ENCODE measurements at places on chromosomes 7 and 10. TPM values are rescaled to one million over a fixed set of nuclear protein-coding genes. Genes with fewer than 3 reads are reported as not detected.

GRCh38 chr7:35652124-35652523, 42.8 kb downstream of the HERPUD2 start:
- no peak for DNase-seq

GRCh38 chr7:134705716-134706115, 59.1 kb downstream of the BPGM start:
- no peak for DNase-seq

Gene IGFBP1
- total RNA-seq, result not detected

DNA sequence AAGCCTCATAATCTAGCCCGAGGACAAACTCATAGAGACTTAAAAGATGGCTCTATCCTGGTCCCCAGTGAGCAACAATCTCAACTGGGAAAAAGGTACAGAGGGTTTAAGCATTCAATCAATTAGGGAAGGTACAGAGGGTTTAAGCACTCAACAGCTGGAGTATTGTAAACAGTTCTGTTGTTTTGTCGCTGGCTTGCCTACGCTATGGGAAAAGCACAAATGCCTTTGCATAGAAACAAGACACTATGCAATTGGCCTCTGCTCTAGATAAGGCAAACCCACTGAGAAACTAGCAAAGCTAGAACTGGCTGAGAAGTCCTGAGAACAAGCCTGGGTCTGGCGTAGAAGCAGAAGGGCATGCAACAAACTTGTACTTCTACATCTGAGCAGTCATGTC, 69.3 kb downstream of the GFRA1 start:
- no peak for DNase-seq

DNA sequence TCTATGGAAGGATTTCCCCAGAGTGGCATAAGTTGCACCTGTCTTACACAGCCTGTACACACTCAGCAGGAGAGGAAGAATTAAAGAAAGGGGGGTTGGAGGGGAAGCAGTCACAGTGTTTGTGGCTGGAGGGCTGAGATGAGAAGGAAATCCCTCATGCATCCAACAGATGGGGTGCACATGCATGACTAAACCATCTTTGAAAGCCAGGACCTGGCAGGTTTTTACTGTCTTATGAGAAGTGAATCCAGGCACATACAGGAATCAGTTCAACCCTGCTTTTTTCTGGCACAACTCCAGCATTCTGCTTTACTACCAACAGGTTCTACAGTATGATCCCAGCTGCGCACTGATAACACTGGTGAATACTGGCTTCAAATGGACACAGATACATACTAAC, 107.7 kb downstream of the CACNA2D1 start:
- DNase-seq, result no peak

DNA sequence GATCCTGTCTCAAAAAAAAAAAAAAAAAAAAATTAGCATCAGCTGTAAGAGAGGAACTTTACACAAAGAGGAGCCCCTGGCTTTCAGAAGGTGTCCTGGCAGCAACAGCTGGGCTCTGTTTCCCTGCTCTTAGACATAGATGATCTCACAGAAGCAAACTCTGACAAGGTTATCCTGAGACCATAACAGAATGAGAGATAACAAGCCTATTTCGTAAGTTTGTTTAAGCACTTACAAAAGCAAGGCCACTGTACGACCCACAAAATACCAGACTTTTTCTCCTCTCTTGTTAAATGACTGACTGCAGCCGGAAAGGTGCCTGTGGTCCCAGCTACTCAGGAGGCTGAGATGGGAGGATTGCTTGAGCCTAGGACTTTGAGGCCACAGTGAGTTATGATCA, 33.3 kb upstream of the OTUD1 start:
- no peak for DNase-seq

GRCh38 chr10:32190890-32191491, 134.8 kb upstream of the KIF5B start:
- no peak for DNase-seq
